ENCODE measurements at places on chromosomes 7 and 10.

GRCh38 chr10:97116462-97117162, 69.1 kb downstream of the SLIT1 start:
- no peak for DNase-seq

- DNase-seq, result no peak
These were observed 7.8 kb downstream of the BAMBI start for GRCh38 chr10:28684986-28685580.

GRCh38 chr10:71409516-71410104, 12.9 kb downstream of the CDH23 start:
- no peak for DNase-seq

DNA sequence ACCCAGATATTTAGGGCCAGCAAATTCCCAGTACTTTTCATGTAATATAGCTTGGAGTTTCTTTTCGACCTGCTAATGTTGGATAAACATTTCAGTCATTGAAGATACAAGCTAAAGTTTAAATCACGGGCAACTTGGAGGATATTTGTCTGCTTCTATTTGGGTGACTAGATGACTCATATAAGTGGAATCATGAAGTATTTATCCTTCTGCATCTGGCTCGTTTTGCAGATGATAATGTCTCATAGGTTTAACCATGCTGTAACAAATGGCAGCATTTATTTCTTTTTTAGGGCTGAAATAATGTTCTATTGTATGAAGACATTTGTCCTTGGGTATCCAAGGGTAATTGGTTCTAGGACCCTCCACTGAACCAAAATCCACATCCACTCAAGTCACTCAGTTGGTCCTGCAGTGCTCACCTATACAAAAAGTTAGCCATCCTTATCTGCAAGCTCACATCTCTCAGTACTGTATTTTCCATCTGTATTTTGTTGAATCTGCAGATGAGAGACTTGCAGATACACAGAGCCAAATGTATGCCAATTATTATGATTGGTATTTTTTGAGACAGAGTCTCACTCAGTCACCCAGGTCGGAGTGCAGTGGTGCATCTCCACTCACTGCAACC, 187.2 kb upstream of the CSTF2T start:
- DNase-seq, result no peak

DNA sequence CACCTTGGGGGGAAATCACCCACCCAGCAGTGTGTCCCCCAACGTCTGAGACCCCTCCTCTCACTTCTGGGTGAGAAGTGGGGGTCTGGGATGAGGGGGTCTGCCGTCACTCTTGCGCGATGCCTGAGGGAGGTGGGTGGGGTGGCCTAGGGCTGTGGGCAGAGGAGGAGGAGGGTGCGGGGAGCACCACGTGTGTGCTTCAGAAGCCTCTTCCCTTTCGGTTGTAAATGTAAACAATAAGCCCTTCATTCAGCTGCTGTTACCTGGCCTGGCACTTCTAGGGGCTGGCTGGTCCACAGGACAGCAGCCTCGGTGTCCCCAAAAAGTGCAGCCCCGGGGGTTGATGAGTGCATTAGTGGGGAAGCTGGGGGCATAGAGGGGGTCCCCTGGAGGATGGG, 1.3 kb downstream of the CLIP2 start:
- no peak for DNase-seq

Measured in CD4-positive, alpha-beta memory T cell (primary cell).